ENCODE measurements at places on chromosomes 7 and 10.

DNA sequence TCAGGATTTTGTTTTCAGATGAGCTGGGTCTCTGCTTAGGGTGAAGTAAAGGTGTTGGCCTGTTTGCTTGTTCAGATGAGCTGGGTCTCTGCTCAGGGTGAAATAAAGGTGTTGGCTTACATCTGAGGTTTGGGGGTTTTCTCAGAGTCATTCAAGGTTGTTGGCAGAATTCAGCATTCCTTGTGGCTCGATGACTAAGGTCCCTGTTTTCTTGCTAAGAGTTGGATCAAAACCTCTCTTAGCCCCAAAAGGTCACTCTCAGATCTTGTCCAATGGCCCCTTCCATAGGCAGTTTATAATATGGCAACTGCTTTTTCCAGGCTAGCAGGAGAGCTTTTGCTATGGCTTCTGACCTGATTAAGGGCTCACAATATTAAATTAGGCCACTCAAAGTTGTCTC is 106.6 kb downstream of the ADAM22 start:
- DNase-seq, result no peak

- DNase-seq, result no peak
Measured at GRCh38 chr10:22501863-22502262, 156.6 kb downstream of the SPAG6 start.

DNA sequence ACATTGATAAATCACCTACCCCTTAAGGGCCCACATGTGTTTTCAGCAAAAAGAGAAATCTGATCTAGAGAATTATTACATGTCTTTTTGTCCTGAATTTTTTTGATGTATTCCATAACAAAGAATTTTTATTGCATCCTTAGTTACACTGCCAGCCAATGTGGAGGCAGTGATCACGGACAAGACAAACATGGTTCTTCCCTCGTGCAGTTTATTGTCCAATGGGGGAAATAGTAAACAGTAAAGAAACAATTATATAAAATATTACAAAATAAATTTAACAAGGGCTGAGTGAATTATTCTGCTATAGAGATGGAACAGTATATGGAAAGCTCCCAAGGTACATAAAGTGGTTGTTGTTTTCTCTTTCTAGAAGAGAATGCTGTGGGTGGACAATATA is 2.0 kb downstream of the STEAP2 start:
- DNase-seq, result no peak

GRCh38 chr7:18653381-18654155 is 158.0 kb downstream of the HDAC9 start:
- no peak for DNase-seq

DNA sequence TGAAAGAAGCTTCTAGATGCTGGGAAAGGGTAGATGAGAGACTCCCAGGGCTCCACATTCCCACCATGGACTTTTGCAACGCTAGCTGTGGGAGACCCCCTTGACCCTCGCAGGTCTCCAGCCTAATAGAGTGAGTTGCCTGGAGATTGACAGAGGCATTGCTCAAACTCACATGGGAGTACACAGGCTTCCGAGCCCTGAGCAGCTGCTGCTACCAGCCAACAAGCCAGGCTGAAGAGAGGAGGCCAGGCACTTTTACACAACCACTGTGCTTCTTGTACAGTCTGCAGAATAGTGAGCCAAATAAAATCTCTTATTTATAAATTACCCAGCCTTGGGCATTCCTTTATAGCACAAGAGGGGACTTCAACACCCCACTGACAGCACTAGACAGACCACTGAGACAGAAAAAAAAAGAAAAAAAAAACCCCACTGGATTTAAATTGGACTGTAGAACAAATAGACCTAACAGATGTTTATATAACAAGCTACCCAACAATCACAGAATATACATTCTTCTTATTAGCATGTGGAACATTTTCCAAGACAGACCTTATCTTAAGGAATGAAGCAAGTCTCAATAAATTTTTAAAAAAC is 146.2 kb downstream of the ZFAND4 start:
- DNase-seq, result no peak

- DNase-seq, result no peak
Measured at GRCh38 chr7:131218727-131219128, 108.9 kb upstream of the MKLN1 start.

GRCh38 chr7:100686822-100687211 is 7.2 kb downstream of the GIGYF1 start:
- no peak for DNase-seq

DNA sequence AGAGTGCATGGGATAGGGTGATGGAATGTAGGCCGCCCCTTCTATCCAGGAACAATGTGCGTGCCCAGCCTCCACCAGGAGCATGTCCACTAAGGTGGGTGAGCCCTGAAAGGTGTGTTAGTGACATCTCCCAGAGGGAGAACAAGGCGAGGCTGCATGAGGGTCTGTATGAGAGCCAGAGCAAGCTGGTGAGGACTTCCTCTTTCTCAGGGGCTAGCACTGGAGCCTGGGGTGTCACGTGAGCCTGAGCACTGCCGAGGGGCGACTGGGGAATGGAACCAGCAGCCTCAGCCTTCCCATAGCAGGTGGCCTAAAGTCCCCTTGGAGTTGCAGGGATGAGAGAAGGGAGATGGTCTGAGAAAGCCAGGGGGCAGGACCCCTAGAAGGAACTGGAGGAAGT is 156.3 kb upstream of the COBL start:
- no peak for DNase-seq

GRCh38 chr10:77026148-77026547 is 611.5 kb downstream of the KCNMA1 start:
- no peak for DNase-seq

- no peak for DNase-seq
Measured at GRCh38 chr7:140576589-140576988, 64.0 kb downstream of the DENND2A start.

GRCh38 chr7:51067757-51068156 is 248.9 kb downstream of the COBL start:
- DNase-seq, result peak; percentile 33

- DNase-seq, result no peak
Measured at GRCh38 chr7:146090023-146090645, 26.5 kb upstream of the CNTNAP2 start.

GRCh38 chr10:98006266-98006665 is 24.2 kb downstream of the CRTAC1 start:
- no peak for DNase-seq

DNA sequence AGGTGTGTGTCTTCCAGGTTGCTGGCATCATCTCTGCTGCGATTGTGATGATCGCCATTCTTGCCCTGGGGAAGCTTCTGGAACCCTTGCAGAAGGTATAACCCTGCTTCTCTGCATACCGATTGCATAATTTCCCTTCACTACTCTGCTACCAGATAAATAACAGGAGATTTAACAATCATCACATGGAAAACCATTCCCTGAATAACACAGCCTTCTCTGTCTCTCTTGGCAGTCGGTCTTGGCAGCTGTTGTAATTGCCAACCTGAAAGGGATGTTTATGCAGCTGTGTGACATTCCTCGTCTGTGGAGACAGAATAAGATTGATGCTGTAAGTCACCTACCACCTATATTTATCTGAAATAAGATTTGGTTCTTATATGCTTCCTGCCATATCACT is 33.8 kb downstream of the SLC26A4 start:
- DNase-seq, result peak; percentile 94

GRCh38 chr7:22277375-22277774 is 79.6 kb downstream of the RAPGEF5 start:
- no peak for DNase-seq

GRCh38 chr7:26645121-26645520 is 219.3 kb downstream of the SKAP2 start:
- DNase-seq, result no peak
